ENCODE measurements at places on chromosomes 16 and 17.

DNA sequence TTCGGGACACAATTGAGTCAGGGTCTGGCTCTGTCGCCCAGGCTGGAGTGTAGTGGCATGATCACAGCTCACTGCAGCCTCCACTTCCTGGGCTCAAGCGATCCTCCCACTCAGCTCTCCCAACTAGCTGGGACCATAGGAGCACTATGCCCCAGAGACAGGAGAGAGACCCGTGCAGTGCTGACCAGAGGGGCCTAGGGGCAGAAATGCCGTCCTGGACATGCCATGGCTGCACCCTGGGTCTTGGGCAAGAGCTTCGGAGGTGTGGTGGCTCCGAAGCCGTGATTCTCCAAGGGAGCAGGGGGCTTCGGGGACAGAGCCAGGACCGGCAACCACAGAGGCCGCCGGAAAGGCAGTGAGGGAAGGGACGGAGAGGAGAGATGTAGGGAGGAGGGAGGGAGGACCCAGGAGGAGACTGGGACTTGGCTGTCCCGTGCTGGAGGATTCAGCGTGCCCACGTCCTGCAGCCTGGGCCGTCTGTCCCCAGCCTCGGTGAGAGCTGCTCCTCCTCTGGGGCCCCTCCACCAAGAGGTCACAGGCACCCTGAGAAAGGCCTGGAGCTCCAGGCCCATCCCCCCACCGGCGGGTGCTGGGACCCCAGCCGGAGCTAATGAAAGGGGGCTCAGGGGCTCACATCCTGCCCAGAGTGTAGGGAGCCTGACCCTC lies 21.9 kb downstream of the TPSD1 start:
- DNase-seq, result no peak

DNA sequence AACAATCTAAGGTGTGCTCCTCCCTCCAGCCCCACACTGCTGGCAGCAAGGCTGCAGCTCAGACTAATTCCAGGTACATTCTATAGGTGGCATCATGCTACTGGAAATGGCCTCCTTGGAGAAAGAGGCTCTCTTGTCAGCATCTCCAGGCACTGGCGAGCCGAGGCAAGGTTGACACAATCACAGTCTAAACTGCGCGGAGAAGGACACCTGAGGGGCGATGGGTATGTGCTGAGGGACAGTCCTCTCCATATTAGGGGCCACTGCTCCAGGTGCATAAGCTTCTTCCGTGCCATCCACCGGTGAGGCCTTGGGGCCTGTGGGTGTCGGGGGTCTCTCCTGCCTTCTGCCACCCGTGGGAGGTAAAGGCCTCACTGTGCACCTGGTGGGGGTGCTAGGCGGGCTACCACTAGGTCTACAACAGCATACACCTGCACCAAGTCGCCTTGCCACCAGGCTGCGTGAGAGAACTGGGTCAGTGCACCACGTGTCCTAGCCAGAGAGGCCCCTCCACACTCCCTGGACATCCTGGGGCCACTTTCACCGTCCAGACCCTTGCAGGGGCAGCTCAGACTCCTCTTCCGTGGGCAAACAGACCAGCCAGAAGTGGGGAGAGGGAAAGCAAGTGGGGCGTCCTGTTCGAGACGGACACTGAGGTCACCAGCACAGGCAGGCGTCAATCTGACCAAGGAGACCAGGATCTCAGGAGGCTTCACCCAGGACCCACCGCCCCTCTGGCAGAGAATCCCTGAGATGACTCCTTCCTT lies 12.1 kb upstream of the CBX8 start:
- peak; percentile 81 for DNase-seq

DNA sequence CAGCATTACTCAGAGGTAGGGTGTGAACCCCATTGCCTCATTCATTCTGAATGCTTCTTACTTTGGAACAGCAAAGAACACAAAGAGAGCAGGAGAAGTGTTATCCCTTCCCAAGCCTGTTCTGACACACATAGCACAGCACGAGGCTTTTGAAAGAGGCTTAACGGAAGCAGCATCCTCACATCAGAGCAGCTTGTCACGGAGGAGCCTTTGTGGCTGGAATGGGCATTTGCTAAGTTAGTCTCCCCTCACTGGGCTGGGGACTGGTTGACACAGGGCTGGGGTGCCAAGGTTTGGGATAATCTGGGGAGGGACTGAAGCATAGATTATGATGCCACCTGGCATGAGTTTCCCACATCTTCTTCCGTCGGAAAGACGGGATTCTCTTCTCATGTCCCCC lies 167.5 kb upstream of the DNAH9 start:
- DNase-seq, result no peak

- no peak for DNase-seq
These were observed 2126.0 kb downstream of the TP53TG3F start for GRCh38 chr16:35585411-35585810.

GRCh38 chr16:70608521-70608920 lies 37.8 kb upstream of the IL34 start:
- DNase-seq, result no peak

GRCh38 chr17:29168079-29168758 lies 12.0 kb downstream of the MYO18A start:
- no peak for DNase-seq

GRCh38 chr17:7882629-7883028 lies 6.0 kb upstream of the CHD3 start:
- DNase-seq, result peak; percentile 43

GRCh38 chr16:82152641-82153112 lies 17.3 kb downstream of the MPHOSPH6 start:
- DNase-seq, result no peak

GRCh38 chr17:73096211-73096610 lies 3.7 kb upstream of the SLC39A11 start:
- no peak for DNase-seq

DNA sequence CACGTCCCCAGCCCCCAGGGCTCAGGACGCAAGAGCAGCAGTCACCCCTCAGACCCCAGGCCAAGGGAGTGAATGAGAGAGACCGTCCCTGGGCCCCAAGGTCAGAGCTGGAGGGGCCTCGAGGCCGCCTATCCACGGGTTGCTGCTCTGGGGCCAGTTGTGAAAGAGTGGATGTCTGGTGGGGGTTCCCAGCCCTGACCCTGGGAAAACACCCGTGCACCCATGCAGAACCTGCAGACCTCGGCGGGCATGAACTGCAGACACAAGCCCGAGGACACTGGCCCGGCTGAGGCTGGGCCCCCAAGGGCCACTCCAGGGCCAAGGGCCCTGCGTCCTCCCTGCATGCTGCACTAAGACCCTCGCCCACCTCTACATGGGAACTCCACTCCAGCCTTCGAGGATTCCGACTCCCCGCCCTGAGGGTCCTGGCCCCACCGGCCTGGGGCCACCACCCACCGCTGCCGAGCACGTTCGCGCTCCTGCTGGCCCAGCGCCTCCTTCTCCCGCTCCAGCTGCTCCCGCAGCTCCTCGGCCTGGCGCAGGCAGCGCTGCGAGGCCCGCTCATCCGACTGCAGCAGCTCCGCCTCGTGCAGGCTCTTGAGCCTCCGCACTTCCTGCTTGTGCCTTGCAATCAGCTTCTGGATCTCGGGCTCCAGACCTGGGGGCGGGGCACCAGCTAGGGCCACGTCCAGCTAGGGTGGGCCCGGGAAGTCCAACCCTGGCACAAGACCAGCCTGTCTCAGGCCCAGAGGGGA lies 27.6 kb upstream of the AATK start:
- no peak for DNase-seq

- no peak for DNase-seq
These were observed 48.0 kb downstream of the SHCBP1 start for GRCh38 chr16:46573008-46573833.

DNA sequence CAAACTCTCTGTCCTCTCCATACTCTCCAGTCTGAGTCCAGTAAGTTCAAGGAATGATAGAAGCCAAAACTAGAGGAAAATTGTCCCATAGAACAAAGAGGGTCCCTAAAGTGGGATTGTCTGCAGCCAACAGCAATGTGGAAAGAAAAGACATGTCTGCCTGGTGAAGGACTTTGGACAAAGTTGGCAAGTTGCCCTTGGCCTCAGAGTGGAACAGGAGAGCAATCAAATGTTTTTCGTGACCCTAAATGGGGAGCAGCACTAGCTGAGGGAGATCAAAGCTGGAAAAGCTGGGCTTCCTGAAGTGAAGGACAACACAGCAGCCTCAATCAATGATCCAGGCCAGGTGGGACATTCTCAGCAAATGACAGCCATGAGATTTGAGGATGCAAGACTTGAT lies 183.5 kb downstream of the CHD9NB start:
- DNase-seq, result no peak

- DNase-seq, result no peak
These were observed 30.4 kb downstream of the ABCA10 start for GRCh38 chr17:69198238-69198637.

DNA sequence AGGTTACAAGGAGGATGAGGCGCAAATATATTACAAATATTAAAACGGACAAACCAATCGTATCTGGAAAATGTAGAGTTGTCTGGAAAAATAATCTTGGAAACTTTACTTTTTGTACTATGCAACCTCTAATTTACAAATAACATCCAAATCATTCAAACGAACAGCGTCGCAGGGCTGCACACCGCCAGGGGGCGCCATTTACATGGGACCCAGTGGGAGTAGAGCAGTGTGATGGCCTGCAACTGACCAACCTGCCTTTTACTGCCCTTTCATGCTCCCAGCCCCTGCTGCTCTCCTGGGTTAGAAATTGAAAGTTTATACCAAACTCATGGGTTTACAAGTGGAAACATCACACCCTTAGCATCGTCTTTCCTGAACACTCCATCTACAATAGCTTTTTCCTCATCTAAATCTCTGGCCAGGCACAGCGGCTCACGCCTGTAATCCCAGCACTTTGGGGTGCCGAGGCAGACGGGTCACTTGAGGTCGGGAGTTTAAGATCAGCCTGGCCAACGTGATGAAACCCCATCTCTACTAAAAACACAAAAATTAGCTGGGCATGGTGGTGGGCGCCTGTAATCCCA lies 10.0 kb downstream of the PITPNC1 start:
- peak; percentile 48 for DNase-seq

DNA sequence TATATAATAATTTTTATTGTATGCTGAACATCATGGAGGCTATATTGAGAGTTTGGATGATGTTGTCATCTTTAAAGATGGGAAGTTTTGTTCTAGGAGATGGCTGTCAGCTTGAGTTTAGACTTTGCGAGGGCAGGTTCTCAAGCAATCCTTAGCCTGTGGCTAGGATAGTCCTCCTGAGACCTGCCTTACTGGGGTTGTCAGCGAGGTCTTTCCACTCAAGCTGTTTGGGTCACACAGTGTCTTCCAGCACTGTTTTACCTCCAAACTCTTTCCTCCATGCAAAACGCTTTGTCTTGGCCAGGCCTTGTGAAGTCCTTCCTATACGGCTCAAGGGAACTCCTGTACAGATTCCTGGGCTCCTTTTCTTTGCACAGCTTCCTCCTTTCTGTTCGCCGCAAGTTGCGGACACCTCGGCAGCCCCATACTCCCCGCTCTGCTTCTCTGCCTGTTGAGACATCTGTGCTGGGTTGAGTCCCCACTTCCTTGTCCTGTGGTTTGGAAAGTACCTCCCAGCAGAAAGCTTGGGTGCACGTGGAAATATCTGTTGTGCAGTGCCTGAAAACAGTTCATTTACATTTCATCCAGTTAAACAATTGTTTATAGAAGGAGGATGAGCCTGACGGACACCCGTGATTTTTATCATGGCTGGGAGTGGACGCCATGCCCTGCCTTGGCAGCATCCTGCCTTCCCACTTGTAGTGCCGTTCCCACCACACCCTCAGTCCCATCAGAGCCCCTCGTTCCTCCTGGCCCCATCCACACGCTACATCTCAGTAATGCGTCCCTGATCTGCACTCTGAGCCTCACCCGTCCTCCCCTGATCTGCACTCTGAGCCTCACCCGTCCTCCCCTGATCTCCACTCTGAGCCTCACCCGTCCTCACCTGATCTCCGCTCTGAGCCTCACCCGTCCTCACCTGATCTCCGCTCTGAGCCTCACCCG lies 55.0 kb upstream of the CBFA2T3 start:
- DNase-seq, result no peak

DNA sequence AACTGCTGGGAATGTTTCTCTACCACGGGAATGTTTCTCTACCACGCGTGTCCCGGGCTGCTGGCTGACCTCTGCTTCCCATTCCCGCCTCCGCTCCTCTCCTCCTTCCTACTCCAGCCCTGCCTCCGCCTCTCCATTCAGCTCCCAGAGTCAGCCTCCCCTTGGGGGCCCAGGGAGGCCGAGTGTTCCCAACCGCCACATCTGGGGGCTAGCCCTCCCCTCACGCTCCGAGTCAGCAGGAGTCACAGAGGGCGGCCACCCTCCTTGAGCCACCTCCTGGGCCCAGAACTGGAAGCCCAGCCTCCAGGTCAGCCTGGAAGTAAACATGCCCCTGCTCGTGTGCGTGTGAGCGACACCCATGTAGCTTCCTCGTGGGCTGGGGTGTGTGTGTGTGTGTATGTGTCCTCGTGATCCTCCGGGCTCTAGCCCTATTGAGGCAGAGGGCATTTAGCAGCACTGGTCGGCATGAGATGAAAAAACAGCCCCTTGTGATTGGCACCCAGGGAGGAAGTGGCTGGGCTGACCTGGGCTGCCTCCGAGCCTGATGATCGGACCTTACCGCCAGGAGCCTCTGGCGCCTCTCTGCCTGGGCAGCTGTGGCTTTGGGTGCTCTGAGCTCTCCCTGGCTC lies 7.3 kb downstream of the CYGB start:
- DNase-seq, result no peak

- DNase-seq, result no peak
These were observed 4.2 kb downstream of the SOCS1 start for GRCh38 chr16:11251525-11252481.

- DNase-seq, result no peak
These were observed 722.9 kb upstream of the EEF2KMT start for GRCh38 chr16:5820472-5820871.

GRCh38 chr17:887551-888209 lies 91.9 kb downstream of the NXN start:
- DNase-seq, result no peak

- no peak for DNase-seq
These were observed 2.7 kb upstream of the PABPN1L start for GRCh38 chr16:88868974-88869672.

DNA sequence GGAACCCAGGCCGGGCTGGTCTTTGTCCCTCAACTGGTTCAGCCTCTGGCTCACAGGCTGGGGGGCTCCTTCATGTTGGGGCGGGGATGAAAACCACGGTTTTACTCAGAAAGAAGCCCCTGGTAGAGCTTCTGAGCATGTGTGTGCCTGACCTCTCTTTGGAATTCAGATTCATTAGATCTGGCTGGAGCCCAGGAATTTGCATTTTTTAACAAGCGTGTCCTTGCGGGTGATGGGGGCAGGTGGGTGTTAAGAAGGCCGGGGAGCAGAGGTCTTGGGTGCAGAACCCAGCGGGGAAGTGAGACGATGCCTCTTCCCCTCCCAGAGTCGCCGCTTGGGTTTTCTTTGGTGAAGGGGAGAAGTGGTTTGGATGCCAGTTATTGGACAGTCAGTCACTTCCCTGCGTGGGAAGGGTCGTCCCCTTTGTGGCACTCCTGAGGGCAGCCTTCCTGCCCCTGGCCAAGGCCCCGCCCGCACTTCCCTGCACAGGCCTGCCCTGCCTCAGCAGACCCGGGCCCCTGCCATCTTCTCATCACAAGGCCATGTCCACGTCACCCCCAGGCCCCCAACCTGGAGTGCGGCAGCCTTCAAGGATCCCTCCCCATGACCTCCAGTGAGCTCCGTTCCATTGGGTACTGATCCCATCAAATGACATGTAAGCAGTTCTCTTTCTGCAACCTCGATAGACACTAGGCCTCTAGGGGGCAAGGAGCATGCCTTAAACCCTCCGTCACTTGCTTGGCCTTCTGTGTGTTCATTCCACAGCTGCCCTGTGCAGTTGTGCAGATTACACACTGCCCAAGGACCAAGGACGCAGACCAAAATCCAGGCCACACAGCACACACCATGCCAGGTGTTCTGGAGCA lies 177.7 kb upstream of the CIBAR2 start:
- no peak for DNase-seq

GRCh38 chr16:3716831-3717234 lies 491 bp downstream of the TRAP1 start:
- peak; percentile 30 for DNase-seq

Data from NCI-H1092 treated with DMSO at 0.1 percent for 48 hours (cell line).